NCI-H1694 treated with DMSO at 0.1 percent for 48 hours (cell line): ENCODE measurements at places on chromosomes 6 and 20.

DNA sequence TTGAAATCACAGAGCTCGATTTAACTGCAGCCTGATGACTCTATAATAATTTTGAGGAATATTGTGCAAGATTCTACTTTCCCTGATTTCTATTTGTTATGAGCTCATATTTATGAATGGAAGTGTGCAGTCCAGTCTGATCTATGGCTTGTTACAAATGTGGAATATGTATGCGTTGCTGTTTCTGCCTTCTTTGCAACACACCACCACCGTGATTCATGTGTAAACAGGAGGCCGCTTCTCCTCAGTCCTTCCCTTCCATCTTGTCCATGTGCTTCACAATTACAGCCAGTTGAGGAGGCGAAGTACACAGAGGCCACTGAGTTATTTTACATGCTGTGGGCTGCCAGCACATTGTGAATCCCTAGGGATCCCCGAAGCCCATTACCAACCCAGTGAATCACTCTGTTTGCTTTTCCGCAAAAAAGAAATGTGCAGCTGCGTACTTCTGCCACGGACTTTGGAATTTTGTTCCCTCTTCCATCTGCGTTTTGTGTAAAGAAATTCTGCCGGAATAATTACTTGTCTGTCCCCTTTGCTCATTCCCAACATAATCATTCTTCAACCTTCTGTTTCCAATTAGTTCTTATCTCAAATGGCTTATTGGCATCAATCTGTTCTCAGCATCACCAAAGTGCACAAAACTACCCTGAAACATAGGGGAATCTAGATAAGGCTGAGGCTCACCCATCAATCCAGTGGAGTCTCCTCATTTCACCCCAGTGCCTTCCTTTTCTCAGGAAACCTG is 551.6 kb upstream of the CITED2 start:
- peak; percentile 55 for DNase-seq

- DNase-seq, result no peak
These were observed 93.1 kb upstream of the SOX4 start for GRCh38 chr6:21500314-21501020.

DNA sequence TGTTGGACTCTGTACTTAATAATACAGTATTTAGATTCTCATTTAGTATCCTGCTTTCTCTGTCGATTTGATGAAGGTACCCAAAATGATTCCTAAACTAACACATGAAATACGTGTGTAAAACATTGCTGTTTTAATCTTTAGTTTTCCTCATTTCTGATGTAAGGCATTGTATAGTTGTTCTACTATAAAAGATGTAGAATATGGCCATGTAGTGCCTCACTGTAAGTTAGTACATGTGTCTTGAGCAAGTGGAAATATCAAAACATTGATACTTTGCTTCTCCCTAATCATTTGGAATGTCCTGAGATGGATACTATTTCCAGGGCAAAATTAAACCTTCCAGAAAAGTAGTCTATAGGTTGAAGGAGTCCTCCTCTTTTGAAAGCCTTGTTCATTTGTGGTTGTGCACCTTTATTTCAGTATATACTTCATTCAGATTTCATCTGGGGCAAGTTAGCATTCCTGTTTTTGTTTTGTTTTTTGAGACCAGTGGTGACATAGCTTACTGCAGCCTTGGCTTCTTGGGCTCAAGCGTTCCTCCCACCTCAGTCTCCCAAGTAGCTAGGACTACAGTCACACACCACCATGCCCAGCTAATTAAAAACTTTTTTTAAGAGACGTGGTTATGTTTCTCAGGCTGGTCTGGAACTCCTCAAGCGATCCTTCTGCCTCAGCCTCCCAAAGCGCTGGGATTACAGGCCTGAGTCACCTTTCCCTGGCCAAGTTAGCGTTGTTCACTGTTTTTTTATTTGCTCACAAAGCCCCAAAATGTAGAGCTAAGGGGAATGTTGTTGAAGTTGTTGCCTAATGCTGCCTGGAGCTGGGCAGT is 11.6 kb downstream of the SRSF3 start:
- no peak for DNase-seq

- DNase-seq, result no peak
These were observed 9.0 kb downstream of the CNKSR3 start for GRCh38 chr6:154501578-154501868.

- DNase-seq, result no peak
These were observed 10.2 kb upstream of the EPB41L1 start for GRCh38 chr20:36144336-36144735.

DNA sequence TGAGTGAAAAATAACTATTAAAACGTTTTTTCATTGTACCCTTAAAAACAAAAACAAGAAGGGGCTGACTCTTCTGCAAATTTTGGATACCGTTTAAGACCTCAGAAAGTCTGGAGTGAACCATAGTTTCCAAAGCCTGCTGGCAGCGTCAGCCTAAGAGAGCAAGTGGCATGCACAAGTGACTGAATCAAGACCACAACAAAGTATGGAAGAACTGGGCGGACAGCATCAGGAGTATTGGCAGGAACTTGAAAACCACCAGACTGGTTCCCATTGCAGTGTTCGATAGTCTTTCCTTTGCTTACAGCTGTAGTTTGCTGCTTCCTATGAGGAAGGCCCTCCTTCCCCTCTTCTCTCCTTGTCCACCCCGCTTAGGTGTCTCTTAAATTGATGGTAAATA is 33.7 kb upstream of the MYLIP start:
- no peak for DNase-seq

- no peak for DNase-seq
These were observed 18.5 kb upstream of the ARMC12 start for GRCh38 chr6:35718375-35718736.

- DNase-seq, result no peak
These were observed 47.7 kb upstream of the DACT2 start for GRCh38 chr6:168367285-168367751.
